ENCODE measurements at places on chromosomes 4 and X.

GRCh38 chrX:150446995-150447394 is 83.9 kb downstream of the MAMLD1 start:
- no peak for DNase-seq

DNA sequence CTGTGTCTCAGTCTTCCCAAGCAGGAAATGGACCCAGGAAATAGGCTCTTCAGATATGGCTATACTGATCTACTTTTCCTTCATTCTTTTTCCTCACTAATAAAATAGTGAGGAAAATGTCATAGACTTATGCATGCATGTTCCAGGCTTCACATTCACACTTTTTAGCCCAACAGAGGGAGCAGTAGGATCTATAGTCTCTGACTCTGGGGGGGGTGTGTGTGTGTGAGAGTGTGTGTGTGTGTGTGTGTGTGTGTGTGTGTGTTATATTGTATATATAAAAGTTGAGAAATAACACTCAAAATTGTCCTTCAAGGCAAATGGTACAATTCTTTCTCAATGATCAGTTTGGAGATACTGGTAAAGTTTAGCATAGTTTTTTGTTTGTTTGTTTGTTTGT is 297.2 kb upstream of the GALNT7 start:
- no peak for DNase-seq

DNA sequence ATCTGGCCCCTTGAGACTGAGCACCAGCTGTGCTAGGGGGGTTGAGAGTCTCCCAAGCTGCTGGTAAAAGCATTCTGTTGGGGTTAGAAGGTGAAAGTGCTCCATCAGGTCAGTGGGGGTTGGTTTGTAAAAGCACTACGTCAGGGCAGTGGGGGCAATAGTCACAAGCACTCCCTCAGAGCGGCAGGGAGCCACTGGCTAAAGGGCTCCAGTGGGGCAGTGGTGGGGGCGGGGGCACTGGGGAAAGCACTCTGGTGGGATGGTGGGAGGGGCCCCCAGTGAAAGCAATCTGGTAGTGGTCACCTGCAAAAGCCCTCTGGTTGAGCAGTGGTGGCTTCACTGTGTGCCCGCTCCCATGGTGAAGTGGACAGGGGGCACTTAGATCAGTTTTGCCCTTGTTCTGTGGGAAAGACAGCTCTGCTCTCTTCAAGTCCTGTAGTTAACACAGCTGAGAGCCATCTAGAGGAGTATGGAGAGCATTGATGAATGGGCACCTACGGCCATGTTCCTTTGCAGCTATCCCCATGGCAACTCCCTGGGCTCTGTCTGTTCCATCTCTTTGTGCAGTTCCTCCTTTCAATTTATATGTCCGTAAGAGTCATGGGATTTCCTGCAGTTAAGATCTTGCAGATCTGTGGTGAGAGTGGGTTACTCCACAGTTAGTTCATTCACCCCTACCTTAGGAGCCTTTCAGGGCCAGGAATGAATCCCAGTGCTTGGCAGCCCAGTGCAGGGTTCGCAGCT is 106.4 kb downstream of the SH3BGRL start:
- DNase-seq, result no peak

DNA sequence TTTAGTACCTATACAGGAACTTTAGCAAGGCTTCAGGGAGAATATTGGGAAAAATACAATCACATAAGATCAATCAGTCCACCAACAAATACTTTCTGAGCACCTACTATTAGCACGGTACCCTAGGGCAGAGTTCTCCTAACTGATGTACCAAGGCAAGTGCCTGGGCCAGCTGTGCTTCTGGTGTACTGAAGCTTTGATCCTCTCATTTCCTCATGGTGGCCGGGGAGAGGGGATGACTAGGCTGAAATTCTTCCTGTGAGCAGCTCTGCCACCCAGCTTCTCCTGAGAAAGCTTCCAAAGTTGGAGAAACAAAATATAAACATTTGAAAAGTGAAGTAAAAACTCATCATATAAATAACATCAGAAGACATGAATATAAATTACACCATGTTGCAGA is 49.3 kb upstream of the ATOH1 start:
- DNase-seq, result no peak

DNA sequence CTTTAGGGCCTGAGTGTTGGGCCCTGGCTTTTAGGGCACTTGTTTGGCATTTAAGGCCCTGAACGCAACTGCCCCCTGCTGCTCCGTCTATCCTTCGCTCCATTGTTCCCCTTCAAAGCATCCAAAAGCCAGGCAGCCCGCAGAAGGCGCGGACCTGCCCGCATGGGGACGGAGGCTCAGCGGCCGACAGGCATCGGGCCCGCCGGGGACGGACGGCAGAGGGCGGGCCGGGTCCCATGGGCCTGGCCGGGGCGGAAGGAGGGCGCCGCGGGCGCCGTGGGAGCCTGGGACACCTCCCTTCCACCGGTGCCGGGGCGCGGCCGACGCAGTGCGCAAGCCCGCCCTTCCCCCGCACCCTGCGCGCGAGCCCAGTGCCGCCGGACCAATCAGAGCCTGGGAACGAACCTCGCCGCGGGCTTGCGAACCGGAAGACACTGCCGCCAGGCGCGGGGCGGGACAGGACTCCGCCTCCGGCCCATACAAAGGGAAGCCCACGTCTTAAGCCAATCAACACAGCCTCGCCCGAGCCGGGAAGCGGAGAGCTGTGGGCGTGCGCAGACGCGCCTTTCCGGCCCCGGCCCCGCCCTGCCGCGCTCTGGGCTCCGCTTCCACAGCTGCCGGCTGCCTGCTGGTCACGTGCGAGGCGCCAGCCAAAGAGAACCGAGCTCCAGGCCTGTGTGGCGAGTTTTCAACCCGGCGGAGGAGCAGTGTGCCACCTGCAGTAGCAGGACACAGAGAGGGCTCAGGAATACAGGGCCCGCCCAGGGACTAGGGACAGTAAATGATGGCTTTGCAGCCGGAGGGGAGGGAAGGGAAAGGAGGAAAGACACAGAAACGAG is 2.1 kb upstream of the ARHGAP4 start:
- peak; percentile 87 for DNase-seq

- no peak for DNase-seq
Observed at GRCh38 chr4:25760518-25761157, 102.2 kb downstream of the SEL1L3 start.

- DNase-seq, result no peak
Observed at GRCh38 chr4:188722911-188723310, 583.7 kb downstream of the TRIML1 start.

- no peak for DNase-seq
Observed at GRCh38 chr4:79121223-79121622, 182.0 kb upstream of the PAQR3 start.

- peak; percentile 1 for DNase-seq
Observed at GRCh38 chrX:83845397-83845796, 15.5 kb upstream of the CYLC1 start.

DNA sequence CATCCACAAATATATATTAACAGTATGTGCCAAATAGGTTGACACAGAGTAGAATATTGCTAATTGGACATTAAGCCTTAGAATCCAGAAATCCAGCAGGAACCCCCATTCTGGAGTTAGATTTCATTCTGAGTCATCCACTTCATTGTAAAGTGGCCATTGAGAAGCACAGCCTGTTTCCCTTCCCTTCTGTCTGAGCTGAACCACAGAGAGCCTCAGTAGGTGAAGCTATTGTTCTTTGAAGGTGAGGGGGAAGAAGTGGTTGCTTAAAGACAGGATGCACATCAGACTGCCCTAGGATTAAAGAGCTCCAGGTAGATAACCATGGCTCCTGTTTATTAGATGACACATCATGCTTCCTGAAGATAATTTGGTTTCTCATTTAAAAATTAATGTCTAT is 30.6 kb upstream of the MCF2 start:
- no peak for DNase-seq

DNA sequence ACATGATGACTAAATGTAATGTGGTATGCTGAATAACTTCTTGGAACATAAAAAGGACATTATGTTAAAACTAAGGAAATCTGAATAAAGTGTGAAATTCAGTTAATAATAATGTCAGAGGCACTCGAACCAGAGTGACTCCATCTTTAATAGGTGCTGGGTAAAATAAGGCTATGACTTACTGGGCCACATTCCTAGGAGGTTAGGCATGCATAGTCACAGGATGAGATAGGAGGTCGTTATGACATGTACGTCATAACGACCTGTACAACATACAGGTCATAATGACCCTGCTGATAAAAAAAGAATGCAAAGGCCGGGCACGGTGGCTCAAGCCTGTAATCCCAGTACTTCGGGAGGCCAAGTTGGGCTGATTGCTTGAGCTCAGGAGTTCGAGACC is 28.9 kb upstream of the OPHN1 start:
- DNase-seq, result no peak

DNA sequence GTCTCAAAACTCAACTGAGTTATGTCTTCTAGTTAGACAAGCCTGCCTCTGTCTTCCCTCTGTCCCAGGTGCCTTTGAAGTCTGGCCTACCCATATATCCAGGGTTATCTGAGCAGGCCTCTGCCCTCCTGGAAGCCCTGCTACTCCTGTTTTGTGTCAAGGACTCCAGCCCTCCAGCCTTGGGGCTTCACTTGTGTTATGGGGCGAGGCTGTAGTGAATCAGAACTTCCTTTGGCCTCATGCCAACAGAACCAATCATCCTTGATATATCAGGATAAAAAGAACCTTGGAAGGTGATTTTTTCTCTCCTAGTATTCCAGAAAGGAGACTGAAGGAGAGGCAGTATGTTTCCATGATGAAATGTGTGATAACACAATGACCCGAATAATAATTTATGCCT is 8.9 kb upstream of the ADGRG4 start:
- no peak for DNase-seq

DNA sequence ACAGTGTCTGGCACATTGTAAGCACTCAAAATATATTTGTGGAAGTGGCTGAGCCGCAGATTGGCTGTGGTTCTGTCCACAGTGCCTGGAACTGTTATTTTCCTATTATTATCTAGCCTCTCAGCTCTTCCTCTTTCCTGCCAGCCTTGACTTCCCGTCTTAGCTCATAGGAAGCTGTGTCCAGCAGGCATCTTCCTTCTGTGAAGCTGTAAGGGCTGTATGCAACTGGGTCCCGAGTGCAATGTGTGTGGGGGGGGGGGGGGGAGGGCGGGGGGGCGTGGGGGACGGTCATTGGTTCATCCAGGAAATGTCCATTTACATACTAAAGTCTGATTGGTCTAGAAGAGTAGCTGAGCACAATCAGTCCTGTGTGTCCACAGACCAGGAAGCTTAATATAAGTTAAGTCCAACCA is 210.7 kb downstream of the PDGFRA start:
- DNase-seq, result peak; percentile 76

DNA sequence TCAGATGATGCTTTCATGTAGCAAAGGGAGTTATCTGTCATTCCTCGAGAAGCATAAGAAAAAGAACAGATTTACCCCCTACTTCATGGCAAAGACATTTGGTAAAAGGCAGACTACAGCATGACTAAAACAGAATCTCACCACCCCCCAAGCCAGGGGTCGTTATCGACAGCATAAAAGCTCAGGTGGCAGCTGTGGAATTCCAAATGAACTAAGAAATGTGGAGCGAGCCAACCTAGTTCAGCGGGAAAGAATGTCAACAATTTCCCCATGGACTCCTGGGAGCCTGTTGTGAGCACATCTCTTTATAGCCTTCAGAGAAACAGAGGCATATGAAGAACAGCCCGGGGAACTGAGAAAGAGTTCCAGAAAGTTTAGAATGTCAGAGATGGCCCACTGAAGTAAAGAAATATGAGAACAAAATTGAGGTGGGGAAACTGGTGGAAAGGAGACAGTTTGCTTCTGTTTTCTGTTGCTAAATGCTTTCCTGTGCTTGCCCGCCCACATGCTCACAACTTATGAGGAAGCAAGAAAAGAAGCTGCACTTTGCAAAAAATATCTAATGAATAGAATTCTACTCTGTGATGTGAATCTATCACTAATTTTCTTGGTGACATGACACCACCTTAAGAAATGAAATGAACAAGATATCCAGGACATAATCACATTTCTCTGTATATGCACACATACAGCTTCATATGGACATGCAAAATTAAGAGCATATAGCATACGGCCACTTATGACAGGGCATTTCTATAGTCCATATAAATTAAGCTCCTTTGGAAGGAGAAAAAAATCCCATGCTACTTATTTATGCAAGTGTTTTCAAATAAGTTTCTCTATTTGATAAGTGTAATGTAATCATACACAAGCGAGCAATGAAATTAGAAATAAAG is 135.3 kb upstream of the MID1 start:
- peak; percentile 70 for DNase-seq

GRCh38 chrX:44173219-44173618 is 170.3 kb downstream of the EFHC2 start:
- no peak for DNase-seq

DNA sequence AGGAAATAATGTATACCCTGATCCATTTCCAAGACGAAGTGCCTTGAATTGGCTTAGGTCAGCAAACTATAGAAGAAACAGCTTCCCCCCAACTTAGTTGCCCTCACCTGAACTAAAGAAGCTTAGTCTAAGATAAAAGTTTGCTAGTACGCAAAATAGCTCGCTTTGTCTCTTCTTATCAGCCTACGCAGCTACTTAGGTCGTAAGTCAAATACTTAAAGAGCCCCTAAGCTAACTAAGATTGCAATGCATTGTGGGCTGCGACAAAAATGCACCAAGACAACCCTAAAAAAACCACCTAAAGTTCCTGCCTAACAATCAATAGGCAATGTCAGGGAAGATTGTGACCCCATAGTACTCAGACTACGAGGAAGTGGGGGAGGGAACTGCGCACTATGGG is 12.8 kb downstream of the CLNK start:
- no peak for DNase-seq

- no peak for DNase-seq
Observed at GRCh38 chr4:122958505-122958904, 36.1 kb upstream of the NUDT6 start.

DNA sequence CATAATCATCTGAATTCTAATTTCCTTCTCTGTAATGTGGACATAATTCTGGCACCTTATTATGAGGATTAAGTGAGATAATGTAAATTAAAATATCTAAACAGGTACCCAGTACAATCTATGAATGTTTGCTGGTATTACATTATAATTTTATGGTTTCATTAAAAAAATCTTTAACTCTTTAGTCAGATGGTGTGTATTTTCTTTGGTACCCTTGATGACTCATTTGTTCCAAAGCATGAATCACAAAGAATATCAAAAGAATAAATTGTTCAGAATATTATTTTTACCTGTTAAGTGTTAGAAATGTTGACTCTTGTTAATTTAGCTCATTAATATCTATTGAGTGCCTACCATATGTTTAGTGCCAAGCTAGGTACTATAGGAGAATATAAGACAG is 74.3 kb downstream of the SNX25 start:
- no peak for DNase-seq

- DNase-seq, result no peak
Observed at GRCh38 chr4:37673538-37674192, 12.5 kb downstream of the RELL1 start.

Data from T47D (cell line).